ENCODE measurements at places on chromosomes 2 and 18.

DNA sequence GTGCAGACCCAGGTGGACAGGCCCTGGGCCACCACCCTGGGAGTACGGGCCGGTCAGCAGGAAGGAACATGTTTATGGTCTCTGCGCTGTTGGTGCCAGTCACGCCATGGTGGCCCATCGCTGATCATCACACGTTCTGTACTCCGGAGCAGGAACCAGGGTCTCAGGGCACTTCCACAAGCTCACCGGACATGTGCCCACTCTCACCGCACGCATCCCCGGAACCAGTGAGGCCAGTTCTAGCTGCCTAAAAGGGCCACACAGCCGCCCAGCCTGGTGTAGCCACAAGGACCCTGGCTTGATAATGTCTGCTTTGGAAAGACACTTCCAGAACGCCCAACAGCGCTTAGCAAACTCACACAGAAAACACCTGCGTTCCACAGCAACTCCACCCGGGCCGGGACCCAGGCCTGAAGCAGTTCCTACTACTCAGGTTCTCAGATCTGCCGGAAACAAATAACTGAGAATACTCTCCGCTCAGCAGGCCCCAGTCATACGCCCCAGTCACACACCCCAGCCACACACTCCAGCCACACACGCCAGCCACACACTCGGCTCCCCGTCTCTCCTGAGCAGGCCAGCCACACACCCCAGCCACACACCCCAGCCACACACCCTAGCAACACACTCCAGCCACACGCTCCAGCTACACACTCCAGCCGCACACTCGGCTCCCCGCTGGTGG lies 123.3 kb downstream of the HDAC4 start:
- no peak for DNase-seq

- DNase-seq: no peak
Observed at GRCh38 chr2:185456517-185456916, 282.1 kb upstream of the FSIP2 start.

GRCh38 chr2:241008711-241009121 lies 10.3 kb downstream of the SNED1 start:
- no peak for DNase-seq

DNA sequence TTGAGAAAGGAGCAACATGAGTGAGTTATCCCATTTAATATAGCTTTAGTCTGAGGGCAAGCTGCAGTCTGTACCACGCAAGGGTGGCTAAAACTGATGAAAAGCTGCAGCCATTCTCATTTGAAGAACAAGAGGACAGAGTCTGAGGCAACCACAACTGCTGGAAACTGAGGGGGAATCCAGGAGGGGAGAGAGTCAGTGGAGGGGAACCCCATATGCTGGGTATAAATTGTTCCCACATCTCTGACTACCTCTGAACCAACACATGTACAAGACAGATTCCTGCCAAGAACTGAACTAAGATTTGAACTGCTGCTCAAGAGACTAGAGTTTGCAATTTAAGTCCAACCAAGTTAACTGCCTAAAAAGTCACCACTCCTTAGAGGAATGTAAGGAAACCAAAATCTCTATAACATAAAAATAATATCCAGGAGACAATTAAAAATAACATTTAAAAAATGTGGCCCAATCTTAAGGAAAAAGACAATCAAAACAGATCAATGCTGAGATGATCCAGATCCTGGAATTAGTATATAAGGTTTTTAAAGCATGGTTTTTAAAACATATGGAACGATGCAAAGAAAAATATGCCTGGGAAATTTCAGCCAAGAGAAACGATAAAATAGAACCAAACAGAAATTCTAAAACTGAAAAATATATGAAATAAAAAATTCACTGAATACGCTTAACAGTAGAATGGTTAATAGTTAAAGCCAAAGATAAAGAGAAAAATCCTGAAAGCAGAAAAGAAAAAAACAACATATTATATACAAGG lies 11.2 kb downstream of the CWC22 start:
- no peak for DNase-seq

GRCh38 chr2:17646838-17647701 lies 106.5 kb downstream of the SMC6 start:
- no peak for DNase-seq

DNA sequence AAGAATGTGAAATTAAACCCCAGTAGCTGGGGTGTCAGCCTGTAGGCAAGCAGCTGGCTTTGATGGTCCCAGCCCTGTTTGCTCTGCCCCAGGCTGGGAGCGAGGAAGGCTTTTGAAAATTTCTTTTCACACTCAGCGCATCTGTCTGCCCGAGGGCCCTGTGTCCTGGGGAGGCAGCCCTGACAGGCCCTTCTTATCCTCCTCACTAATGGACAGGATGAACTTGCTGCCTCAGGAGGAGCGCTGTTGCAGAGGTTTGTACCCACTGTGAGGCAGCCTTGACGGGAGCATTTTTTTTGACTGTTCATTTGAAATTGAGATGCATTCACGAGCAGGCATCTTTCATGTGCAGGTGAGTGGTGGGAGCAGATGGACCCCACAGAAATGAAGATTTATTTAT lies 62.4 kb downstream of the SERPINB8 start:
- DNase-seq: no peak

DNA sequence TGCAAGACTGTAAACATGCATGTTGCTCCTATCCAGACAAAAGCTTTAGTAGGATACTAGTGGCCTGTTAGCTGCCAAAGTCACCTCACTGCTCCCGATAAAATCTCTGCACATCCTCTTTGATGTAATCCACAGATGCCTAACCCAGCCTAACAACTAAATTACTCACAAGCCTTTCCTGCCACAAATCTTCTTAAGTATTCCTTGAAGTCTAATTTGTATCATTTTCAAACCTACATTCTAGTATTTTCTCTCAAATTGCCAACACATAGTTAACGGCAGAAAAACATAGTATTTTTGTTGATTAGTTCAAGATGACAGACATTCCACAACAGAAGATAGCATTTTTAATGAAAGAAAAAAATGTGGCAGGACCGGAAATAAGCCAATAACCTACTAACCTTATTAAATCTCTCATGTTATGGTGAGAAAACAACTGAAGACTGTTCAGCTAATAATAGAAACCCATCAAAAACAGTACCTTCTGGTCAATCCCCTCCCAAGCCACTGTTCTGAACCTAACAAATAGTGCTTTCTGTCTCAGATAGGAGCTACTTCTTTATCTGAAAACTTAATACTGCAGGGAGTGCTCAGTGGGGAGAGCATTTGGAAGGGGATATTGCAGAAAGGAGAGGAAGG lies at the start of gene MPP4:
Gene MPP4 (minus strand): TSS at position 57 of the 639 bp plus-strand sequence. CDS start 4,690 bp downstream, outside the sequence.
- no peak for DNase-seq

DNA sequence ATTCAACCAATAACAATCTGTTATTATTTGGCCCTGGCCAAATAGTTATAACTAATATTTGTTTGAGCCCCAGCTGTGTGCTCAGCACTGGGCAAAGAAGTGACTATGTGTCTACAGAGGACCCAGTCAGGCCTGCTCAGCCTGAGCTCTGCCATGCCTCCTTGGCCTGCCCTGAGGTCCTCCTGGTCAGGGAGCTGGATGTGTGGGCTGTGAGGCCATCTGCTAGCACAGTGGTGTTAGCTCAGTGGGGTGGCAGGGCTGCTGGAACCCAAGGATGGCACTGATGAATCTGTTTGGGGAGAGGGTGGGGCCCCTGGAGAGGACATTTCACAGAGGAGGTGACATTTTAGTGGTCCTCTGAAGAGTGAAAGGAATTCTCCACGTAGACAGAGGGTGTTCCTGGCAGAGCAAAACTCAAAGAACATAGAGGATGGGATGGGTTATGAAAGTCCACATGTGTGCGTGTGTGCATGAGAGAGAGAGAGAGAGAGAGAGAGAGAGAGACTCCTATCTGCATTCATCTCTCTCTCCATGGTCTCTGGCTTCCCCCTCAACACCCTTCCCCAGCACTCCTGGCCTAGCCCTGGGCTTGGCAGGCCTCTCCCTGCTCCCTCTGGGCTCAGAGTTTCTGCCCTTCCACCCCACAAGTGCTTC lies 21.2 kb upstream of the ATOH8 start:
- no peak for DNase-seq

GRCh38 chr2:60629305-60629662 lies 75.8 kb upstream of the BCL11A start:
- DNase-seq: no peak

DNA sequence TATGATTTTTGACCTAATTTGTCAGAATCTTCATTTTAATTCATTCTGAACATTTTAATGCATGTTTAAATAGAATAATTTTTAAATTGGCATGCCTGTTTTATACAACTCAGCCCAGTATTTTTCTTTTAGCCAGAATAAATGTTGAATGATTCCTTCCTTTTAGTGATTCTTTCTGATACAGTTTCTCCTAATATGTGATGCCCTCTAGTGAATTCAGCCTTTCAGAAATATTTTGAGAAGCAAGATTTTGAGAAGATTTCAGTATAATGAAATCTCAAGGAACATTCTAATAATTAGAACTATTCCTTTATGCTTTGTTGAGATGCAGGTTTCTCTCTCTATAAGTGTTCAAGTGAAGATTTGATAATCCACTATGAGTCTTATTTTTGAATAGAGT lies 28.5 kb downstream of the LCLAT1 start:
- DNase-seq: no peak

GRCh38 chr2:193847130-193847529 lies 1652.4 kb upstream of the TMEFF2 start:
- no peak for DNase-seq

DNA sequence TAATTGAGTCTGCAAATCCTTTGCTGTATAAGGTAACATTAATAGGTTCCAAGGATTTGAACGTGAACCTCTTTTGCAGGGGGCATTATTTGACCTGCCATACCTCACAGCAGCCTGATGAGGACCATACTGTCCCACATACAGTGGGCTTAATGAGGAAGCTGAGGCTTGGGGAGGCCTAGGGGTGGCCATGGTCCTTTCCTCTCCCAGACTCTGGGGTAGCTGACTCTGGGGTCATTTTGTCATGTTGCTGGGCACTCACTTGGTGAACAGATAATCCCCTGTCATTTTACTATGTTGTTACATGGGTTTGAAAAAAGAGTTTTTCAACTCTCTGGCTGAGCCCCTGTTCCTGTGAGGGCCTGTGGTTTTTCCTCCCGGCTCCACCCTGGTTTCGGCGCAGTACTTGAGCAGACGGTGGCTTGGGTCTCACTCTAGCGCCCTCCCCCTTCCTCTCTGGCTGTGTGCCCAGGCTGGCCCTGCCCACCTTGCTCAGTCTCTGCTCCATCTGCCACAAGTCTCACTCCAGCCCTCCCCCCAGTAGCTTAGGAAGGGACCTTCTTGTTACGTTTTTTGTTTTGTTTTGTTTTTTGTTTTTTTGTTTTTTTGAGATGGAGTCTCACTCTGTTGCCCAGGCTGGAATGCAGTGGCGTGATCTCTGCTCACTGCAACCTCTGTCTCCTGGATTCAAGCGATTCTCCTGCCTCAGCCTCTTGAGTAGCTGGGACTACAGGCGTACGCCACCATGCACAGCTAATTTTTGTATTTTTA lies 21.0 kb downstream of the INPP4A start:
- DNase-seq: no peak

- no peak for DNase-seq
Observed at GRCh38 chr18:10401521-10401920, 52.9 kb upstream of the APCDD1 start.

DNA sequence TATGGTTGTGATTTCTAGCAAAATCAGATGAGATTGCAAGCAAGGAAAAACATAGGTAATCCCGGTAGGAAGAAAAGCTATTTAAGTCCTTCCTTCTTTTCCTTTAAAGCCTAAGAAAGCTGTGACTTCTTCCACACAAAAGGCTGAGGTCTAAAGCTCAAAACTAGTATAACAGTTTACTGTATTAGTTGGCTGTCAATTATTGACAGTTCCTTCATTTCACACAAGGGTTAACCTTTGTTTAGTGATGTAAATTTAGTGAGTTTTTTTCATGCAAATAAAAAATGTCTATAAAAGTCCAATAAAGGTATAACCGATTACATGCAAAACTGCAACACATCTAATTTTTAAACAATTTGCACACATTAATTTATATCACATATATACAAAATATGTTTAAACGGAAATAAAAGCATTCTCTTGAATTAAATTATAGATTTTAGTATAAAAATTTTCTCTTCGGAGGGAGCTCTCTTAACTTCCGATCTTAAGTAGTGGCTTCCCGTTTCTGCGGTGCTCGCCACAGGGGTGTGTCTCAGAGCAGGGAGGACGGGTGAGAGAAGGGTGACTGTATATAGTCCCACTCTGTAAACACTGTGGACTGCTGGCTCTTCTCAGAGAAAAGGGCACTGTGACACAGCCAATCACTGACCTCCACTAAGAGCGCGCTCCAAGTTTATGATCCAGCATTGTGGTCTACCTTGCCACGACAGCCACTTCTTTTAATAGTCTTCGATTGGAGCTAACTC lies 33.4 kb downstream of the TTR start:
- DNase-seq: no peak

GRCh38 chr2:47010176-47010575 lies 94.6 kb upstream of the MCFD2 start:
- DNase-seq: no peak

DNA sequence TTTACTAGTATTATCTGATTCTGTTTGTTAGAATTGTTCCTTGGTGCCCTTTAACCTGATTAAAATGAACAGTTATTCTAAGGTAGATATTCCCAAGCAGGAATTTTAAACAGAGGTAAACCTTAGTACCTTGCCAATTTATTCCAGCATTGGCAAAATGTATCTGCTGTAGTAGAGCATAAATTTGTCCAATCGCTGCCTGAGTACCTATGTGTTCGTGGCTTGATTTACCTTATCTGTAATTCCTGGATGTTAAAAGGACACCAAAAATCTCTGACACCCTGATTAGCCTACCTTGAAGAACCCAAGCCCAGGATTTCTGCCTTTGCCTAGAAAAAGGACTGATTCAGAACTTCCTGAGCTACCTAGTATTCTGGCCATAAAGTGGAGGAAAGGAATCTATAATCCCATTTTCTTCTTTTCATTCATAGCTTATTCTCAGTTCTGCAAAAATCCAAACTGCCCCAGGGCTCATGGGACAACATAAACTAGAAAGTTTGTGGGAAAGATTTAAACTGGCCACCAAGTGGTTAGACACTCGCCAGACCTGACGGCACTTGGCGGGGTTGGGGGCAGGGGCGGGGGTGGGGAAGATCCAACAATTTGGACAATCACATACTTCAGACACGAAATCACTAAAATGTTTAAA lies 16.2 kb upstream of the ZCCHC2 start:
- no peak for DNase-seq

GRCh38 chr18:71001597-71001996 lies 712.8 kb downstream of the SOCS6 start:
- DNase-seq: no peak

DNA sequence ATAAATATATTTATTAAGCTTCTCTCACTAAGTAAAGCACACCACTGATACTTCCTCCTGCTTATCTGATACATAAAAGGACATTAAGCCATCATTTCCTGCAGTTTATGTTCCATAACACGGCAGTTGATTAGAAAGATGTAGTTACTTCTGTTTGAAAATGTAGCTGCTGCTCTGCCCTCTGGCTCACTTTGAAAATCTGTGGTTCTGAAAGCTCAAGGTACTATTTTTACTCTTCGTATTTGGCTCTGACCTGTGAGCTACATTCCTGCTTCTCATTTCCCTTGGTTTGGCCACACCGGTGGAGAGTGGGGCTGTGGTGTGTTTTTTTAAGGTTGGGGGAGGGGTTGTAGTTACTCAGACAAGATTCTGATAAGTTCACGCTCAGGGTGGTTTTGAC lies 12.8 kb upstream of the TTN start:
- DNase-seq: no peak
